ENCODE measurements at places on chromosomes 7 and 10. TPM values are rescaled to one million over a fixed set of nuclear protein-coding genes. Genes with fewer than 3 reads are reported as not detected.

Gene TMEM213
- total RNA-seq, result not detected

Gene SUGCT
- 3.5 TPM for total RNA-seq

Gene PCGF5
- total RNA-seq, result 48.7 TPM

Gene NRCAM
- 198 TPM for total RNA-seq

Gene C7orf57
- total RNA-seq, result 7.9 TPM

Gene CPN1
- total RNA-seq, result 0.69 TPM

Gene EFCAB10
- 5.2 TPM for total RNA-seq

Gene DRGX
- 18.3 TPM for total RNA-seq

All from spinal cord (tissue), 10 donors.